Fibroblast of villous mesenchyme (primary cell): ENCODE measurements at places on chromosomes 7 and 10. TPM values are rescaled to one million over a fixed set of nuclear protein-coding genes. Genes with fewer than 3 reads are reported as not detected.

GRCh38 chr7:157607218-157607617, 270.4 kb downstream of the DNAJB6 start:
- DNase-seq = no peak

DNA sequence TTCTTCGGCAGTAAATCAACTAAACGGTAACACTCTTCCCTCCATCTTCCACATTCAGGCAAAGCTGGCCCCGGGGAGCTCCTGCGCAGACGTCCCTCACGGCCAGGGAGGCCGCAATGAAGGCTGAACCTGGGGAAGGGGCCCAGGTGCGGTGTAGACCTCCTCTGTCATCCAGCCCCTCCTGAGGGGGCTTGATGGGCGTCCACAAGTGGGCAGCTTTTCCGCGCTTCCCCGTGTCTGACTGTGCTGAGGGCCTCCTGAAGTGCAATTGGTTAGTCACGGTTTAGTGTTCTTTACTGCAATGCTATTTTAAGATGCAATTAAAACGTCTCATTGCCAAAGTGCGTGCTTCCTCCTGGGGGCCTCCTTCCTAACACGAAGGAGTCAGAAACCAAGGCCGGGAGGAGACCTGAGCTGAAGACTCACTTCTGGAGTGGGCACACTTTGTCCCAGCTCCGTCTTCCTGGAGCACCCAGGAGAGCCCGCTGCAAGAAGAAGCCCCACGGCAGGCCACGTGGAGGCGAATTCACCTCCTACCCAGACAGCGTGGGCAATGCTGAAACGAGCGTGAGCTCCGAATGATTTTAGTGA, 173.3 kb downstream of the ELFN1 start:
- DNase-seq = peak; percentile 17

DNA sequence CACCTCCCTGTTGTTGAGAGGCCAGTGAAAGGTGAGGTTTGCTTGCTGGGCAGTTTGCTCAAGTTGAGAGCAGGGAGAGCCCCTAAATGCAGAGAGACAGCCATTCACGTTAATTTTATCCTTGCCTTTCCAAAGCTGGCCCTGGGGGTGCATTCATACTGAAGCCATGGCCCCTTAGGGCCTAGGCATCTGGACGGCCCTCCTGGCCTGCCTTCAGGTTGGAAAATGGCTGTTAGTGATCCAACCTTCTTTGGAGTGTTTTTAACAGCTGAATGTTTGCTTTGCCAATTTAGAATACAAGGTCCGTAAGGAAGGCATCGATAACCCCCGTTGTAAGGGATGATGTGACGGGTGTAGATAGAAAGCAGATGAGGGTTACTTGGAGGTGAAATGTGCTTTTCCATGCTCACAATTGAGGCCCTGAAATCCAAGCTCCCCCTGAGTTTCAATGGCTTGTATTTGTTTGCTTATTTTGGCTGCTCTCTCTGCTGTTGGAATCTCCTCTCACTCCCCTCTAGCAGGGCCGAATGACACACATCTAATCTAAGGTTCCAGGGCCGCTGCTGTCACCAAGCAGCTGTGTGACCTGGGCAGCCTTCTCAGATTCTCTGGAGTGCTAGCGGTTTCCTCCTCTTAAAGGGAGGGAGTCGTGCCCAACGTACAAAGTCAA, 171.6 kb upstream of the MKI67 start:
- DNase-seq = no peak

FAM25A gene
- total RNA-seq = not detected in 2 replicates

SH2D4B gene
- total RNA-seq = under 0.01 TPM in 1 of 2 replicates, not detected in the other

ZNF239 gene
- 4.2 and 6.5 TPM in 2 replicates for total RNA-seq
